Stimulated activated CD8-positive, alpha-beta memory T cell treated with anti-CD3 and anti-CD28 coated beads, Interleukin-15, amount 100 ng/mL, for 24 hours (primary cell): ENCODE measurements at places on chromosomes 12 and 14.

GRCh38 chr12:52087961-52088820 is 8.7 kb downstream of the SMIM41 start:
- DNase-seq, result no peak

DNA sequence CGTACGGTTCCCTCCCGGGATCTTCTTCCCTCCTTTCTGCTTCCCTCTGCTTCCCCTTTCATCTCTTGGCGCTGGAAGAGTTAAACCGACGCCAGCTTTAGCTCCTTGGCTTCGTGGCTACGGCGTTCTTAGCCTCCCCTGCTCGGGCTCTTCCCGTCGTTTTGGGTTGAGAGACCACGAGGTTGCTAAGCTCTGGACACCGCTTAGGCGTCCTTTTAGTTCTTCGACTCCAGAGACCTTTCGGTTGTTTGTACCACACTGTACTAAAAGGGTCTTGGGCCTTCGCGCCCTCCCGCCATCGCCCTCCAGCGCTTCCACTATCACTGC is 545 bp downstream of the CPSF2 start:
- DNase-seq, result no peak

- no peak for DNase-seq
Observed at GRCh38 chr14:101721951-101722661, 39.4 kb upstream of the PPP2R5C start.

DNA sequence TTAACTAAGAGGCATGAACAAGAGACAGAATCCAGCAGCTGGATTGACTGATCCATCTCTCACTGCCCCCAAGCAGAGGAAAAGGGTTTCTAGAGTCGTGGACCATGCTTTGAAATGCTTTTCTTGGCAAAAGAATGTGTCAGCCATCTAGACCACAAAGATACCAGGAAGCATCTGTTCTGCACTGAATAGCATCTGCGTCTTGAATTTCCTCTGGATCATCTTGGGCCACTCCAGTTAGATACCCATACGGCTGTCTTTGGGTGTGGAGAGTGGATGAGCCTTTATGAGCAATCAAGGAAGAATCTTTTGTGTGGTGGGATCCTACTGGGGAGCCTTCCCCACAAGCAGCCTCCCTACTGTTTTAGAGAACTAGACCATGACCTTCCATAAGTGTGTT is 16.0 kb upstream of the RFX4 start:
- no peak for DNase-seq

- DNase-seq, result no peak
Observed at GRCh38 chr12:70157099-70157498, 86.1 kb upstream of the CNOT2 start.

GRCh38 chr14:72559202-72559601 is 334.7 kb downstream of the DPF3 start:
- no peak for DNase-seq

DNA sequence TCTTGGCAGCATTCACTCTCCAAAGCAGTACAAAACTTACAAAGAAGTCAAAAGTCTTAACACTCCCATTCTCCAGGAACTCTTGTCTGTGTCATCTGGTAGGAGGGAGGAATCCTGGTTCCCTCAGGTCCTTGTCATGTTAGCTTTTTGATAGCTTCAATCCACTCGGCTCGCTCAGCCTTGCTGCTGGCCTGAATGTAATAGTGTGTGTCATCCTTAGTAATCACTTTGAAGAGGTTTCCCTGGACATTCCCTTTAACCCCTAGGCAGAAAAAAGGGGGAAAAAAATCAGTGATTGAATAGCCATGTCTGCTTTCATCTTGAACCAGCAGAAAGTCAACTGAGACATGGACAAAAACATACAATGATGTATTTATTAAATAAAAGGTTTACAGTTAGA is 24.8 kb downstream of the PLEK2 start:
- no peak for DNase-seq

- DNase-seq, result no peak
Observed at GRCh38 chr14:104129556-104129955, 8.8 kb upstream of the KIF26A start.

GRCh38 chr12:19387161-19387560 is 52.1 kb upstream of the AEBP2 start:
- no peak for DNase-seq

GRCh38 chr12:68521848-68522502 is 88.7 kb upstream of the RAP1B start:
- DNase-seq, result no peak

DNA sequence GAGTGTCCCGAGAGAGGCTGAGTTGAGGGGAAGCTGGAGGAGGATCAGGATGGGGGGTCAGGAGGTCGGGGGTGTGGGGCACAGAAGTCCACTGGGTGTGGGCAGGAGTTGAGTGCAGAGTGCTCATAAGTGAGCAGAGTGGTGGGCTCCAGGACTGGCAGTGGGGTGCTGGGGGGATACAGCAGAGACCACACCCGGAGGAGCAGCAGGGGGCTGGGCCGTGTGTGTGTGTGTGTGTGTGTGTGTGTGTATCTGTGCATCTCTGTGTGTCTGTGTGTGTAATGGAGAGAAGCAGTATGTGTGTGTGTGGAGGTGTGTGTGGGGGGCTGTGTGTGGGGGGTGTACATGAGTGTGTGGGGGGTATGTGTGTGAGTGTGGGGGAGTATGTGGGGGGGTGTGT is 4.9 kb upstream of the NUDT14 start:
- no peak for DNase-seq

- DNase-seq, result no peak
Observed at GRCh38 chr14:104505085-104506074, 74.2 kb upstream of the C14orf180 start.
